ENCODE measurements at places on chromosomes 16 and 17.

GRCh38 chr17:64477849-64478248 lies 19.0 kb downstream of the POLG2 start:
- no peaks in the 10 kb centered on the region for H3K27me3 ChIP-seq
- no peak for DNase-seq
- no peak overlapping the region for H3K27ac ChIP-seq
- no peaks in the 10 kb centered on the region for H3K4me1 ChIP-seq

DNA sequence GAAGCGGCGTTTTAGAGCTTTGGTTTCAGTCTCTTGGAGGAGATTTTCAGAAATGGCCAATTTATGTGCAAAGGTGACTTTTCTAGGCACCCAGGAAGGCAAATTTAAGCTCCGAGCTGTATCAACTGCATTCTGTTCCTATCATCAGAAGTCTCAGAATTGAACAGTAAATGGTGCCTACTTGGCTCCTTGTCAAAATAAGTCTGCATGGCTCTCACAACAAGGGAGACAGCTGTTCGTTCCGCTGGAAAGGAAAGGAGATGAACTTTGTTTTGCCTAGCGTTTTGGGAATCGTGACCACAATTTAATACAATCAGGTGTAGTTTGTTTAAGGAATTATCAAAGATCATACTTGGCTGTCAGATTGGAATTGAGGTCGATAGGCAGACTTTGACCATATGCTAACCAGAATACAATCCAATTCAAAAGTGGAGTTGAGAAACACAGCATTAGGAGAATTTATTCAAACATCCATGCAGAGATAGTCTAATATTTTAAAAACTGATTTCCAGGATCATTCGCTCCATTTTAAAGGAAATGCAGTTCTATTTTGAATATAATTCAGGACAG lies 139.4 kb downstream of the CPPED1 start:
- H3K27ac ChIP-seq = no peak overlapping the region
- no peaks in the 10 kb centered on the region for H3K27me3 ChIP-seq
- no peaks in the 10 kb centered on the region for H3K4me1 ChIP-seq
- peaks cover 28% of the 10 kb centered on the region for H3K36me3 ChIP-seq

DNA sequence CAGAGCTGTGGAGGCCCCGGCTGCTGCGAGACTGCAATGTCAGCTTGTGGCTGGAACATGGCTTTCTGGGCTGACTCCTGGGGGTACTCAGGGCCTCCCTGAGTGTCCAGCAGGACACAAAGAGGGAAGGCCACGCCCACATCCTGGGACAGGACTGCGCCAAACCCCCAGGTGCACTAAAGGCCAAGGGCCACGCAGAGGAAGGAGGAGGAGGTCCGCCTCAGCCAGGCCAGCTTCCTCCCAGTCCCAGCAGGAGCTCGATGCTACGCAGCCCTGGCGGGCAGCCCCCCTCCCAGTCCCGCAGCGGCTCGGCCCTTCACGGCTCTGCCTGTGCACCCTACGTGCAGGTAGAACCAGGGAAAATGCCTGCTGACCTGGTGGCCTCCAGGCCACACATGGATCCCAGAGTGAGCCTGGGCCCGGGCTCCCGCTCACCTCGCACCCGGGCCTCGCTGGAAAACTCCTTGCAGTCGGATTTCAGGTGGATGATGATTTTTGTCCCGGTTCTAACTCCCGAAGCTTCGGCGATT lies 21.2 kb downstream of the DNASE1 start:
- DNase-seq = no peak
- H3K4me1 ChIP-seq = no peaks in the 10 kb centered on the region
- H3K27me3 ChIP-seq = no peaks in the 10 kb centered on the region
- peaks cover 100% of the 10 kb centered on the region for H3K36me3 ChIP-seq
- H3K27ac ChIP-seq = no peak overlapping the region
- H3K4me3 ChIP-seq = no peak overlapping the region

GRCh38 chr16:63806794-63807506 lies 1314.9 kb downstream of the CDH11 start:
- no peaks in the 10 kb centered on the region for H3K4me1 ChIP-seq
- no peak for DNase-seq
- H3K36me3 ChIP-seq = no peaks in the 10 kb centered on the region
- no peak overlapping the region for H3K4me3 ChIP-seq
- H3K27me3 ChIP-seq = no peaks in the 10 kb centered on the region

DNA sequence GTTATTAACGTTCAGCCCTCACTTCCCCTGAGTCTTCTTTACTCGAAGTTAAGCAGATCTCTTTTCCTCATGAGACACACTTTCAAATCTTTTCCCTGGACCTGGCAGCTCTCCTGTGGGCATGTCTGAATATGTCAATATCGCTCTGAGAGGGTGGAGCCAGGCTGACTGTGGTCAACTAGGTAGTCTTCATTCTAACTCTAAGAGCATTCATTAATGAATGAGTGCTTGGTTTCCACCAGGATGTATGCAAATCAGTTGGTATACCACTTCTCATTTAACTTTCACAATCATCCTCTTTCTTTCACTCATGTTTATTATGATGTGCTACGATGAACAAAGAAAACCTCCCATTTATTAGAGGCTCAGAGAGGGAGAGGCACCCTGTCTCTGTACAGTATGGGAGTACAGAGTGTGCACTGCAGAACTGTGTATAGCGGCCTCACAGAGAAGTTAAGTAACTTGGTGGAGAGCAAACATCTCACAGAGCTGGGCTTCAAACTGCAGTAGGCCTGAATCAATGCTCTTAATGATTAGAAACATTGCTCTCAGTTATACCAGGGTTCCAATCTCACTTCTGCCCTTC lies 39.9 kb downstream of the OTOA start:
- H3K4me3 ChIP-seq = no peak overlapping the region
- no peak overlapping the region for H3K27ac ChIP-seq
- no peaks in the 10 kb centered on the region for H3K4me1 ChIP-seq
- no peaks in the 10 kb centered on the region for H3K36me3 ChIP-seq
- H3K27me3 ChIP-seq = no peaks in the 10 kb centered on the region

GRCh38 chr17:82709024-82709675 lies 7.4 kb upstream of the FN3KRP start:
- H3K27ac ChIP-seq = no peak overlapping the region
- H3K4me1 ChIP-seq = no peaks in the 10 kb centered on the region
- H3K27me3 ChIP-seq = no peaks in the 10 kb centered on the region

DNA sequence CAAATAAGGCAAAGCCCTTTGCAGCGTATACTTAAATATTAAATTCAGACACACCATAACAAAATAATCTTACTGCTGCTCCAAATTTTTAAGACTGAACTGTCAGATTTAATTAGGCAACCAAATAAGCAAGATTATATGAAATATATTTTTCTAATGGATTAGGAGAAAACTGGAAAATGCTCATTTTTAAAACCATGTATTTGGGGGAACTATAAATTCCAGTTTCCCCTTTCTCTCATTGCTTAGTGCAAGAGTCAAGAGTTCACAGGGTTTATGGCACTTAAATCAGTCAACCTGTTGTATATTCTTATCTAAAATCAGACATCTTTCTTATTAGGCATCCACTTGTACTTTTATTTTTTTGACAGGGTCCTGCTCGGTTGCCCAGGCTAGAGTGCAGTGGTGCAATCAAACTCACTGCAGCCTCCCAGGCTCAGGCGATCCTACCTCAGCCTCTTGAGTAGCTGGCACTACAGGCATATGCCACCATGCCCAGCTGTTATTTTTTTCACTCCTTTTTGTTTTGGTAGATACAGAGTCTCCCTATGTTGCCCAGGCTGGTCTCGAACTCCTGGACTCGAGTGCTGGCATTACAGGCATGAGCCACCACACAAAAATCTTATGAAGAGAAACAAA lies 2.1 kb upstream of the KANSL1 start:
- no peak for DNase-seq
- H3K4me3 ChIP-seq = no peak overlapping the region
- H3K4me1 ChIP-seq = no peaks in the 10 kb centered on the region
- no peaks in the 10 kb centered on the region for H3K27me3 ChIP-seq
- no peak overlapping the region for H3K27ac ChIP-seq

All from tibial artery (tissue), 4 donors.